GM04503 (cell line): ENCODE measurements at places on chromosomes 7 and 10.

DNA sequence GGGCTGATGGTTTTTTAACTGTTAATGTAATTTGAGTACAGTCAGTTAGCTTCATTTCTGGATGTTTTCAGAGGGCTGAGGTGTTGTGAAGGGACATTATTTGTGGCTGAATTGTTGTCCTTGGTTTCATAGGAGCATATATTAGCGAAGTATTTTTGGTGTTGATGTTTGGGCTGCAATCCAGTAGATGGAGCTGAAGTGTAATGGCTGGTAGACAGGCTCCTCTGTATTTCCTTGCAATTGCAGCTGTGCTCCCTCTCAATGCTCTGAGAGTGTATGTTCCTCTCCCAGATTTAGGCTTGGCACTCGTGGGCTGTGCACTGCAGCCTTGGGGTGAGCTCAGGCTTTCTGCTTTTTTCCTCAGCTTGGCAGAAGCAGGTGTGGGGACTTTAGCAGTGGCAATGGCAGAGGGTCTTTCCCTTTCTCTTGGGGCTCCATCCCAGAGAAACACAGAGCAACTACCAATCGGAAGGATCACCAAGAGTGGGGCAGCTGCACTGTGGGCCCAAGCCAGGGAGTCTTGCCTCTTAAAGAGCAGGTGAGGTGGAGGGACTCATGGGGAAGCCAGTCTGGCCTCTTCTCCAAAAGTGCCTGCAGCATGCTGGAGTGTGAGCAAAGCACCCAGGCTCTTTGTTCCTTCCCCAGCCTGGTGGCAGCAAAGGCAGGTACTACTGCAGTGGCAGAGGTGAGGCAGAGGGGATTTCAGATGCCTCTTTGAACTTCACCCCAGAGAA is 544.4 kb downstream of the SH2D4B start:
- no peak for DNase-seq

DNA sequence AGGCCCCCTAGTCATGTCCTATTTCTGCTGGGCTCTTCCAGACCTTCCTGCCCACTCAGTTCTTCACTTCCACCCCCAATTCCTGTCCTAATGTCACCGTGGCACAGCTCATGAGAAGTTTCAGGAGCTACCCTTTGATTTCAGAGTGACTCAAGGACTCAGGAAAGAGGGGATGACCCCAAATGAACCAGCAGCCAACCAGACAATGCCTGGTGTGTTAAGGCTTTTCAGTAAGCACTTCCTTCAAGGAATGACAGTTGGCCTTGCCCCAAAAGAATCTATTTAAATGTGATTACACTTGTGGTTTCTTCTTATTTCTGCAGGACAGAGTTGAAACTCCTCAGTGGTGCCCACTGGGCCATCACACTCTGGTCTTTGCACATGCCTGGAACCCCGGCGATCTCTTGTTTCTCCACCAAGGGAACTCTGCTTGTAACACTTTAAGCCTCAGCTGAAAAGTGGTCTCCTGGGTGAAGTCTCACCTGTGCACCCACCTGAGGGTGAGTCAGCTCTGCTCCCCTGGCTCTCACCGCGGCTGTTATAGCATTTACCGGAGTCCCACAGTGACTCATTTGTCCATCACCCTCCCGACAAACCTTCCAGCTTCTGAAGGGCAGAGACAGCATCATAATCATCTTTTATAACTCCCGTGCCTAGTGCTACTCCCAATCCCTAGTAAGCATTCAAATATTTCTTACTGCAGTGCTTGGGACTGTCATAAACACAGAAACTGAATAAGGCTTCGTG is 123.0 kb upstream of the SVIL start:
- DNase-seq: no peak

DNA sequence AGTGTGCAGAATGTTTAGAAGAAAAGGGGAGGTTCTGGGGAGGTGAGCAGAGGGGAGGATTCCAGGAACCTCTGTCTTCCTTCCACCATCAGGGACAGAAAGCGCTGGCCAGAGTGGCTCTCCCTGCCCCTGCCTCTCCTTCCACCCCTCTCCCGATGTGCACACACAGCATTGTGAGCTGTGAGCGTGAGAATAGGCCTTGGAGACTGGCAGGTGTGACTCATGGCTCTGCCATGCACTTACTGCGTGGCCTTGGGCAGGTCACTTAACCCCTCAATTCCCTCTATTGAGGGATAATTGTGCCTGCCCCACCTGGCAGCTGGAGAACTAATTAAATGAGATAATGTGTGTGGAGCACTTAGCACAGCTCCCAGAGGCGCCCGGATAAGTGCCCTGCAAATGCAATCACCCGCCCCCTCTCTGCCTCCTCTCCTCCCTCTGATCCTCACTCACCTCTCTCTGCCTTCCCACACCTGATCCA is 115.4 kb downstream of the ZMIZ1 start:
- DNase-seq: no peak

DNA sequence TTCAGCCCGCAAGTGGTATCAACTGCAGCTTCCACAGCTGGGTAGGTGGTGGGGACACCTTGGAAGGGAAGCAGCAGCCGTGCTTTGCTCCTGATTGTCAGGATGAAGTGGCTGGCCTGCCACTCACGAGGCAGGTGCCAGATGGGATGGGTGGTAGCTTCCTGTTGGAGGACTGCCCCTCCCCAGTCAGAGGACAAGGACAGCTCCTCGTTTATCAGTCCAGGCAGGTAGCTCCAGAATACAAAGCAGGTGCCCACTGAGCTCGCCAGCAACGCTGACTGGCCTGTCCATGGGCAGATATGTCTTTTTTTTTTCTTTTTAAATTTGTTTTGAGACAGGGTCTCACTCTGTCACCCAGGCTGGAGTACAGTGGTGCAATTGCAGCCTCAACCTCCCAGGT is 431.3 kb downstream of the GALNT17 start:
- DNase-seq: no peak

- DNase-seq: no peak
Measured at GRCh38 chr10:43265799-43266721, 805 bp downstream of the RASGEF1A start.
